T1000 (cell line): ENCODE measurements at places on chromosomes 2 and 18.

- DNase-seq, result no peak
These were observed 726.0 kb downstream of the KCNJ3 start for GRCh38 chr2:155424518-155424917.

DNA sequence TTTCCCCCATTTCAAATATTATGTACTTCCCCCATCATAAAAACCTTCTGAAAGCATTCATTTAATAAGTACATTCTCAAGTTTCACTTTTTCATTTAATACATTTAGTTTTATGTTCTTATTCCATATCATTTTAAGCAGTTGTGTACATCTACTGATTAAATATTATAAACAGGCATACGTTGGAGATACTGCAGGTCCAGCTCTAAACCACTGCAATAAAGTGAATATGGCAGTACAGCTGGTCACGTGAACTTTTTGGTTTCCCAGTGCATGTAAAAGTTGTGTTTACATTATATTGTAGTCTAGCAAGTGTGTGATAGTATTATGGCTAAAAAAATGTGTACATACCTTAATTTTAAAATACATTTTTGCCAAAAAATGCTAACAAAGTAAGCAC, 48.7 kb downstream of the TET3 start:
- no peak for DNase-seq

GRCh38 chr2:14998546-14998945, 366.0 kb downstream of the LRATD1 start:
- no peak for DNase-seq

- no peak for DNase-seq
These were observed 31.1 kb downstream of the SLC40A1 start for GRCh38 chr2:189549449-189549832.

DNA sequence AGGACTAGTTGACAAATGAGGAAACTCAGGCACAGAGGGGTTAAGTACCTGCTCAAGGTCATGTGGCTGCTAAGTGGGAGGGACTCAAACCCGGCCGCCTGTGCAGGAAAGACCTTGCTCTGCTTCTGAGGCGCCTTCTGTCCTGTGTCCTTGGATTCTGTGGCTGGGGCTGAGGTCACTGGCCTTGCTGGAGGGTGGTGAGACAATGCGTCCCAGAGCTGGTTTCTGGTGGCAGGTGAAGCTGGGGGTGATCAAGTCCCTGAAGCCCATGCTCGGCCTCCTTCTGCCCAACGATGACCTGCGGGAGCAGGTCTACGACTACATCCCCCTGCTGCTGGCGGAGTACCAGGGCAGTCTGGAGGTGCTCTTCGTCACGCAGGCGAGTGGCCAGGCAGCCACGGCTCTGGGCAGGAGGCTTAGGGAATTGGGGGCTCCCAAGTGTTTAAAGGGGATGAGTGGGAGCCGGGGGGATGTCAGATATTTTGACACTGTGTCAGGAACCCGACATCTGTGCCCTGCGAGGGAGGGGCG, 16.1 kb downstream of the MROH2A start:
- DNase-seq, result no peak

DNA sequence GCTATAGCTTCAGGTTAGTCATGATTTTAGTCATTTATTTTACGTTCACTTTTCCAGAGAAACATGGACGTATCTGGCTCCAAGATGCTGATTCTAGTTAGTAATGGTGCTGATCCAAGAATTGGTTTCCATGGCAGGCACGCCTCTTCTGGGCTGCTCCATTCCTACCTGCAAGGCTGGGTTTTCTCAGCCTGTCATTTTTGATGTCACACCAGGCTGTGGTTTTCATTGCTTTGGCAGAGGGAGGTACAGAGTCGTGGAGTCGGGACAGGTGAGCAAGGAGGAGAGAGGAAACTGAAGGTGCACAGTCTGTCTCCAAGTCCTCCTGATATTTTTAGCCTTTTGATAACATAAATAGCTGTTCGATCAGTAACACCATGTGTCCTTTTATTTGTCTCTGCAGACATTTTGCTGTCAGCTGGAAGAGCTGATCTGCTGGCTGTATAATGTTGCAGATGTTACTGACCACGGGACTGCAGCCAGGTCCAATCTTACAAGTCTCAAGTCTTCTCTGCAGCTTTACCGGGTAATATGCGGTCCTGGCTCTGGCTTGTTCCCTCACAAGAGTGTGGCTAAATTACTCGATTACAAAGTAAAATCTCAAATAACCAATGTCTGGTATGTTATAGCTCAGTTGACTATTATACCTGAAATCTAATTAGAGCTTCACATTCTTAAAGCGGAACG, 17.8 kb downstream of the CEP68 start:
- no peak for DNase-seq

DNA sequence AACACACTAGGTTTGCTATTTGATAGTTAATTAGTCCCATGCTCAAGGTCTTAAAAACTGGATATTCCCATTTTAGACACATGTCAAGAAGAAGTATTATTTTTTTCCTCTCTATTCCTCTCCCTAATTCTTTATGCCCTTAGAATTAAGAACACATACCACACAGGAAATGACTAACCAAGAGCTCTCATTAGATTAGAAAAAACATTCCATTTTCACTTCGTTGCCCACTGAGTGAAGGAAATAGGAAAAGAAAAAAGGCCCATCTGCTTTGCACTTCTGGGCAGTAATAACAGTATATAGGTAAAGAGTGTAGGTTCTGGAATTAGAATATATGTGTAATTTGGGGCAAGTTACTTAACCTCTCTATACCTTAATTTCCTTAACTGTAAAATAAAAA, 26.9 kb downstream of the ACADL start:
- DNase-seq, result no peak

DNA sequence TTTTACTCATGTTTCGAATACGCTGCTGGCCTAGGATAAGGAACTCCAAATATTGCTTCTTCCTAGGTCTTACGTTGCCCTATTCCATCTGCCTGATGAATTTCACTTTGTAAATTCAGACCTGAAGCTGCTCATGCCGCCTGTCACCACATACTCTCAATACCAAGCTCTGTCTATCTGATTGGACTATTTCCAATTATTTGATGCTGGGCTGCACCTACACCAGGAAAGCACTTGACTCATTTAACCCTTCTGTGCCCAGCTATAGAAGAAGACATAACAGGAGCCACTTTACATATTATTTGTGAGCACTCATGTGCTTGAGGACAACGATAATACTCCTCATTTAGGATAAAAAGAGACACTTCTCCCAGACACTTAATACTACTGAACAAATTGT, 1293.9 kb upstream of the LRRTM1 start:
- no peak for DNase-seq

DNA sequence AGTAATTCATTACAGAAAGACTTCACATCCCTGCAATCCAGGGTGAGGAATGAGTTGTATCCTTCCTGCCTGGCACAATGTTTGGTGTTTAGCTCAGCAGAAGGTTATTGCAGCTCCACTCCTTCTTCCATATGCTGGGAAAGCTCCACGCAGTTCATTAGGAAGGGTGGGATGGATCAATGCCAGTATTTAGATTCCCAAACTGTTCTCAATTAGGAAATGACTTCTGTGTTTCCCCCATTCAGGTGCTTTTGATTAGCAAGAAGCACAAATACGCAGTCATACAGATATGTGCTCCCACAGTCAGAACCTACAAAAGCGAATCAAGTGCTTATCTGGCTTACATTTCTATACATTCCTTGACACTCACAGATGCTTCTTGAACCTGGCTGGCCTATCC, 340.6 kb downstream of the NYAP2 start:
- DNase-seq, result no peak

GRCh38 chr2:219129589-219129988, 31.0 kb downstream of the NHEJ1 start:
- DNase-seq, result no peak
